AG04450 (cell line): ENCODE measurements at places on chromosomes 1 and 21.

- DNase-seq, result no peak
These were observed 137.1 kb downstream of the DPYD start for GRCh38 chr1:97783751-97784150.

DNA sequence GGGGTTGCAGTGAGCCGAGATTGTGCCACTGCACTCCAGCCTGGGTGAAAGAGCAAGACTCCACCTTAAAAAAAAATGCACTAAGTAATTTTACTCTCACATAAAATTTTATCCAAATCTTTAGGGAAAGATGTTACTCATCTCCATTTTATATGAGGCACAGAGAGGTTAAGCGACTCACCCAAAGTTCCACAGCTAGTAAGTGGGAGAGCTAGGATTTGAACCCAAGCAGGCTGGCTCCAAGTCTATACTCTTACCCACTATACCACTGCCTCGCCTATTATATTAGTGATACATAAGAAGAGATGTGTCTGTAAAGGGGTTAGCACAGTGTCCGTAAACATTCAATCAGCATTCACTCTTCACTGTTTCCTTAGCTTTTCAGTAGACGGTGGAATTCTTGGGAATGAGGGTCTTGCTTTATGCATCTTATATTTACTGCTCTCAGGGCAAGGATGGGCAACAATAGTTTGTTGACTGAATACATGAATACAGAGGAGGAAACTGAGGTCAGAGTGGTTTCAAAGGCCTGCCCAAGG lies 15.1 kb downstream of the LDLRAD2 start:
- DNase-seq, result no peak

DNA sequence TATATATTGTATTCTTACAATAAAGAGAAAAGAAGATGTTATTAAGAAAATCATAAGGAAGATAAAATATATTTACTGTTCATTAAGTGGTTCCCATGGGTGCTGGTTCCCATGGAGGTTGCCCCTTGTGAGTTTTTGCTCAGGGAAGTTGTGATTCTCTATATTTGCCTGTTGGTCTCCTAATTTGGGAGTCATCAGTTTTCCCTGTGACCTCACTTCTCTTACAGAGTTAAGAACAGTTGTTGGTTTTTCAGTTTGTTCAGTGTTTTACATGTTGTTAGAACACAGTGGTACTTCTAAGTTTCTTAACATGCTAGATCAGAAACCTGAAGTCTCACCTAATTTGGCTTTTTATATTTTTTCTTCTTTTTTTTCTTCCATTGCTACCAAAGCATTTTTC lies 109.2 kb downstream of the OSBPL9 start:
- no peak for DNase-seq

- DNase-seq, result no peak
These were observed 701 bp downstream of the DEDD start for GRCh38 chr1:161131523-161132409.

- no peak for DNase-seq
These were observed 73.2 kb downstream of the MAN1C1 start for GRCh38 chr1:25689686-25690381.

DNA sequence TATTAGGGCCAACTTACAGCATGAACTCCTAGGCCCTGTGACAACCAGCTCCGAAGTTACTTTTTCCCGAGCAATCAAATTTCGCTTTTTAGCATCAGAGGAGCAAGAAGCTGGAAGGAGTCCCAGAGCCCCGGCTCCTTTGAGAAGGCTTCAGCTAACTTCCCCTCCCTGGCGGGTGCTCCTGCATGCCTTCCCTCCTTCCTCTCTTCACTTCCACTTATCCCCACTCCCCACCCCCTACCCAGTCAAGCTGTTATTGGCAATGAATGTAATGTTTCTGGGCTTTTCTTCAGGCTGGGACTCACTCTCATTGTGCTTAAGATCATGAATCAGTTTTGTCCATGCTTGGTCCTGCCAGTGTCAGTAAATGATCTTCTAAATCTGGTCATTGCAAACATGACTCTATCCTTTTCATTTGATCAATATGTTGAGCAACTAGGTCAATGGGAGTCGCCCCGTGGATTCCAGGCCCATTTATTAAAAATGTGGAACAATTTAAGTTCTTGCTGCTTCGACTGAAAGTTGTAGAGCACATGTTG lies 94.5 kb upstream of the TSPAN2 start:
- no peak for DNase-seq

DNA sequence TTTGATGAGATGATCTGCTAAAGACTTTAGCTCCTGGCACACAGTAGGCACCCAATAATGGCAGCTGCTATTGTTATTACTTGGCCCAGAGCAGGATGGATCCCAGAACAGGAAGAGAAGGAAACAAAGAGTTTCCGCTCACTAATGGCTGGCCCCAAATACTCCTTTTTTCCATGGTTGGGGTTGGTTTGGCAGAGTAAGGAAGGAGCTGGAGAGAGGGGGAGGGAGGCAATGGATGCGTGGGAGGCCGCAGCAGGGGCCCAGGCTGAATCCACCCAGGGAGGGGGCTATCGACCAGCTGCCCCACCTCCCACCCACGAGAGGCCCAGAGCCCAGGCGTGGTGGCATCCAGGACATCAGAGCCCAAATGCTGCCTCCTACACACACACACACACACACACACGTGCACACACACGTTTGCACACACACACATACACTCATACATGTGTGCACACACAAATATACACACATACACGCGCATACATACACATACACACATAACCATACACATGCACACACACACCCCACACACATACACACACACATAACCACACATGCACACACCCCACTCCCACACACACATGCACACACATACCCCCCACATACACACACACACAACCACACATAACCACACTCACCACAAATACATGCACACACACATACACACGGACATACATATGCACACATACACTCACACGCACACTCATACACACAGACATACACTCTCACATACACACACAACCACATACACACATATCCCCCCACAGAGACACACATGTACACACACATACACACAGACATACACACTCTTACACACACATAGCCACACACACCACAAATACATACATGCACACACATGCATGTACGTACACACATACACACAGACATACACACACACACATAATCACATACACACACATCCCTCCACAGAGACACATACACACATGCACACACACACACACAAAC lies 25.2 kb downstream of the C1QB start:
- DNase-seq, result no peak

GRCh38 chr1:206979379-206980043 lies 9.3 kb upstream of the FCAMR start:
- DNase-seq, result no peak

- no peak for DNase-seq
These were observed 34.3 kb downstream of the AMY1C start for GRCh38 chr1:103783944-103784377.

DNA sequence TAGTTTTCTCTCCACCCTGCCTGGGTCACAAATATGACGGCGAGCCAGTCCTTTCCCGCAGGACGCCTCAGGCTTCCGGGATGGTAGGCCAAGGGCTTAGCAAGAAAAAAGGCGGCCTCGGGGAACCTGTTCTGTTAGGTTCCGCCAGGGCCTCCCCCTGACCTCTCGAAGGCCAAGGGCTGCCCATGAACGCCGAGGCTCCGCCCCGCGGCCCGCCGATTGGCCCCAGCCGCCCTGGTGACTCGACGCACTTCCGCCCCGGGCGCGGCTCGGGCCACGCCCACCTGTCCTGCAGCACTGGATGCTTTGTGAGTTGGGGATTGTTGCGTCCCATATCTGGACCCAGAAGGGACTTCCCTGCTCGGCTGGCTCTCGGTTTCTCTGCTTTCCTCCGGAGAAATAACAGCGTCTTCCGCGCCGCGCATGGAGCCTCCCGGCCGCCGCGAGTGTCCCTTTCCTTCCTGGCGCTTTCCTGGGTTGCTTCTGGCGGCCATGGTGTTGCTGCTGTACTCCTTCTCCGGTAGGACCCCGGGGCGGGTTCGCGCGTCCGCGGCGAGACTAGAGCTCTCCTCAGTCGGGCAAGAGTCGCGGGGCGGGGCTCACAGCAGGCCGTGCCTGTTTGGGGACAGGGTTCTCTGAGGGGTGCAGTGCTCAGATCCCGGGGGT lies at the start of gene CD46:
Gene CD46, plus strand, starts transcription at position 265 of the 666 bp plus-strand sequence. Its CDS starts 159 bp downstream, at position 424.
- peak; percentile 61 for DNase-seq

DNA sequence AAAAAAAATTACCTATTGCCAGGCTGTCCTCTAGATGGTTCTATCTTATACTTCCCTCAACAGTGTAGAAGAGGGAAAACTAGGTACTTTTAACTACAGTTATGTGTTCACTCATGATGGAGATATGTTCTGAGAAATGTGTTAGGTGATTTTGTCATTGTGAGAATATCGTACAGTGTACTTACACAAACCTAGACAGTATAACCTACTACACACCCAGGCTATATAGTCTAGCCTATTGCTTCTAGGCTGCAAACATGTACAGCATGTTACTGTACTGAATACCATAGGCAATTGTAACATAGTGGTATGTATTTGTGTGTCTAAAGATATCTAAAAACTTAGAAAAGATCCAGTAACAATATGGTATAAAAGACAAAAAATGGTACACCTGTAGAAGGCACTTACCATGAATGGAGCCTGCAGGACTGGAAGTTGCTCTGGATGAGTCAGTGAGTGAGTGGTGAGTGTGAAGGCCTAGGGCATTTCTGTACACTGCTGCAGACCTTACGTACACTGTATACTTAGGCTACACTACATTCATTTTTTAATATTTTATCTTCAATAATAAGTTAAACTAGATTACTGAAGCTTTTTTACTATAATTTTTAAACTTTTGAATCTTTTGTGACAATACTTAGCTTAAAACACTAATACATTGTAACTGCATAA lies 13.2 kb downstream of the MGST3 start:
- DNase-seq, result no peak

DNA sequence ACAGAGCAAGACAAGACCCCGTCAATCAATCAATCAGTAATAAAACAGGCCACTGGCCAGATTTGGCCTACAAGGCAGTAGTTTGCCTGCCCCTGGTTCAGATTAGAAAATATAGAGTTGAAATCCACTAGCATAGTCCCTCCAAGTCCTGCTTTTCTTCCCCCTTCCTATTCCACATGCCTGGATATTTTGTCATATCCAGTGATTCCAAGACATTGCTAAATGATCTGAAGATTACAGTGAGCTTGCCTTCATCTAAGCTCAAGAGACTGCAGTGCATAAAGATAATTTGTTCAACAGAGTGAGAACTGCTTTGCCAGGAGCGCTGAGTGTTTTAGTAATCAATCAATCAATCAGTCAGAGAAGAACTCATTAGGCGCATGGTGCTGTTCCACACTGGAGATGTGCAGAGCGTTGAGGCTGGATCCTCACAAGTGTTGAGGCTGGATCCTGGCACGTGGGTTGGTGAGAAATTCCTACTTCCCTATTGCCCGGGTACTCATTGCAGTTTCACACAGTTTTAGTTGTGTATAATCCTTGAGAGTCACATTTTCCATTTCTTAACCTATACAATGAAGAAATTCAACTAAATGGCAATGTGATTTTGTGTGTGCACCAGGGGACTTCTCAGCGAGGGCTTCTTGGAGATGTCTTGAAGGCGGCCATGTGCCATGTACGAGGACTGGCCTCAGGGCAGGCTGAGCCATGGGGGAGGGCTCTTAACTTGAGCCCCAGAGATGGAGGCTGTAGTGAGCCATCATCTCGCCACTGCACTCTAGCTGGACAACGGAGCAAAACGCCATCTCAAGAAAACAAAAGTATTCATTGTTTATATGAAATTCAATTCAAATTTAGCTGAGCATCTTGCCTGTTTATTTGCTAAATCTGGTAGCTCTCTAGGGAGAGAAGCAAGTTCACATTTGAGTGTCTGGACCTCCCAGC lies 76.3 kb downstream of the TOMM20 start:
- no peak for DNase-seq

- DNase-seq, result no peak
These were observed 74.9 kb downstream of the MIS18A start for GRCh38 chr21:32203877-32204480.

DNA sequence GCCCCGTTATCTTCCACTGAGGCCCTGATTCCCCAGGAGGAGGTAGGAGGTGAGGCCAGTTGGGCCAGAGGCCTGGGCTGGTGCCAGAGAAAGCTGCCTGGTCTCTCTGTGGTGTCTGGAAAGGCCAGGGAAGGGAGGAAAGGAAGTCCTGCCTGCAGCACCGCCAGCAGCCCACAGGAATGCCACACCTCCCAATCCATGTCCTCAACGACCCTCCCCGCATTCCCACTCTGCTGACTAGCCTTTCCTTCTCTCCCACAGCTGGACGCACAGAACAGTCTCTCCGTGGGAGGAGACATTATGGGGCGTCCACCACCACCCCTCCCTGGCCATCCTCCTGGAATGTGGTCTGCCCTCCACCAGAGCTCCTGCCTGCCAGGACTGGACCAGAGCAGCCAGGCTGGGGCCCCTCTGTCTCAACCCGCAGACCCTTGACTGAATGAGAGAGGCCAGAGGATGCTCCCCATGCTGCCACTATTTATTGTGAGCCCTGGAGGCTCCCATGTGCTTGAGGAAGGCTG lies 18.0 kb downstream of the CSF1 start:
- DNase-seq, result no peak

DNA sequence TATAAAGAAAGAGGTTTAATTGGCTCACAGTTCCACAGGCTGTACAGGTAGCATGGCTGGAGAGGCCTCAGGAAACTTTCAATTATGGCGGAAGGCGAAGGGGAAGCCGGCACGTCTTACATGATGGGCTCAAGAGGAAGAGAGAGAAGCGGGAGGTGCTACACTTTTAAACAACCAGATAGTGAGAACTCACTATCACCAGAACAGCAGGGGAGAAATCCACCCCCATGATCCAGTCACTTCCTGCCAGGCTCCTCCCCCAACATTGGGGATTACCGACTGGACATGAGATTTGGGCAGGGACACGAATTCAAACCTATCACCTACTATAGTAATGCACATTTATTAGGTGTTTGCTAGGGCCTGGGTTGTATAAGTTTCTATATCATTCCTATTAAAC lies 117.8 kb downstream of the ZMYM4 start:
- DNase-seq, result no peak
